ENCODE measurements at places on chromosomes 7 and 10.

- no peak for DNase-seq
These were observed 457 bp downstream of the ACADSB start for GRCh38 chr10:123009105-123009820.

DNA sequence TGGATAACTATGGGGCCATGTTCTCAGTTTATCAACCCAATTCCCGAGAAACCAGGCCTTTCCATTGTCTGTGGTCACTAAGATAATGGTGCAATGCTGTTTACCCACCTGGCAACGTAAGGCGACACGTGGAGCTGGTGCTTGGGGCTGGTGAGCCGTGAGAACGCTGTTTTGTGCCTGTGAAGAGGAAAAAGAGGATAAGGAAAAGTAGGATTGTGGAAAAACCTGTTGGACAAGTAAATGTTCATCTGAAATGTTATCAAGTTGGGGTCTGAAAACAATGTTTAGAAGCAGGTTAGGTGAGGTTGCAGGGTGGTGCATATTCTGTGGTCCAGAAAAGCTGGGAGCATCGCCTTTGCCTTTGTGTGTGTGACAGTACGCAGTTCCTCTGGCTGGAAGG, 88.5 kb downstream of the PPP1R17 start:
- no peak for DNase-seq

- no peak for DNase-seq
These were observed 57.8 kb upstream of the WIPF3 start for GRCh38 chr7:29748286-29749099.

DNA sequence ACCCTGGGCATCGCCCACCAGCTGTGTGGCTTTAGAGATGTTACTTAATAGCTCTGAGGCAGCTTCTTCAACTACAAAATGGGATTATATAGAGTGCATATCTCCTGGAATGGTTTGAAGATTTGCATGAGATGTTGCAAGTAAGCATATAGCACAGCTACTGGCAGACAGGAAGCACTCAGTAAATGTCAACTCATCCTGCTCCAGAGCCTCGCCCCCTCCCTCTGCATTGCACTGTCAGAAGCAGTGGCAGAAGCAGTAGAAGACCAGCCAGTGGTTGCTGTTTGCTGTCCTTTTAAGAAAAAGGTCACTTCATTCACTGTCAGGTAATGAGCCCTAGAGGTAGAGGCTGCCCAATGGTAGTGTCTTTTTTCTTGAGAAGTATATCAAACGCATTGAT, 180.0 kb upstream of the GHITM start:
- DNase-seq, result no peak

- DNase-seq, result no peak
These were observed 12.6 kb upstream of the ZNF467 start for GRCh38 chr7:149785983-149786382.

GRCh38 chr7:129257168-129257567, 32.3 kb downstream of the AHCYL2 start:
- no peak for DNase-seq

- no peak for DNase-seq
These were observed 18.0 kb downstream of the MACC1 start for GRCh38 chr7:20199015-20199737.

DNA sequence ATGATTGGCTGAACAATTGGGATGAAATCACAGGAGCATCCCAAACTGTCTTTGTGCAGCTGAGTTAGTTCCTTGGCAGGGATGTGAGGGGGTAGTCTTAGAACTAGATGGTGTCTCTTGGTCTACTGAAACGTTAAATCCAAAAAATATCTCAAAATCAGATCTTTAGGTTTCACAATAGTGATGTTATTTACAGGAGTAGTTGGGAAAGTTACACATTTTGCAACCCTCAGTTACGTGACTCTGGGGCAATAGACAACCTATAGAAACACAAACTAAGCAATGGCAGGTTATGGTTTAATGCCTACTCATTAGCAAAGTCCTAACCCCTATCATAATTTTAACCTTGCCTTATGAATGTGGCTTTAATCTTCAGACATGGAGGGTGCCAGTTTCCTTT, 24.0 kb downstream of the PKD1L1 start:
- no peak for DNase-seq
